Endothelial cell of umbilical vein (primary cell): ENCODE measurements at places on chromosomes 6 and 20.

GRCh38 chr6:137560184-137560563 is 66.0 kb upstream of the OLIG3 start:
- no peak for DNase-seq

GRCh38 chr6:81909162-81909561 is 156.7 kb upstream of the TENT5A start:
- no peak for DNase-seq

GRCh38 chr20:62558779-62559178 is 83.0 kb upstream of the GATA5 start:
- no peak for DNase-seq

GRCh38 chr6:163571730-163572129 is 157.2 kb downstream of the QKI start:
- DNase-seq: no peak

GRCh38 chr20:36499723-36500501 is 41.4 kb upstream of the MYL9 start:
- DNase-seq: no peak

- no peak for DNase-seq
These were observed 42.4 kb upstream of the DDR1 start for GRCh38 chr6:30841644-30842504.

- DNase-seq: no peak
These were observed 110.2 kb downstream of the HTR1B start for GRCh38 chr6:77353129-77353528.

DNA sequence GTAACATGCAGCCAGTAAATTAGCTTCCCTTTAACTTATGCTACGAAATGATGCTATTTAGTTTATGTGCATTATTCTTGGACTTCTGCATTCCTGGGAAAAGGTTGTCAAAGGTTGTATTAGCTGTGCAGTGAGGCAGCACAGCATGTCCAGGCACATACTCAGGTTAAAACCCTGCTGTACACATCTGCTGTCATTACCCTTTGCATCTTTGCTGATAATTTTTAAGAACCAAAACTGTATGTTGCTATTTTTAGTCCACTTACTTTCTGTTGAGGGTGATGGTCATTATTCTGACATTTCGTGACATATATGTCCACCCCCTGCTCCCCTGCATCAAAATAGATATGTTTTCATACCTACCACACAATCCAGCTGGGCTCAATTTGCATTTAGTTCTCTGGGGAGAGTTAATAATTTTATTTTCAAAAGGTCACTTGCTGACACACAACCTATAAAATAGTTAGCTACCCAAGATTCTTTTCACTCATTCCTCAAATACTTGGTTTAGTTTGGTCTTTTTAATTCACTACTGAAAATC is 142.5 kb upstream of the SPACA1 start:
- DNase-seq: no peak

GRCh38 chr20:48054051-48054450 is 268.8 kb upstream of the SULF2 start:
- no peak for DNase-seq

DNA sequence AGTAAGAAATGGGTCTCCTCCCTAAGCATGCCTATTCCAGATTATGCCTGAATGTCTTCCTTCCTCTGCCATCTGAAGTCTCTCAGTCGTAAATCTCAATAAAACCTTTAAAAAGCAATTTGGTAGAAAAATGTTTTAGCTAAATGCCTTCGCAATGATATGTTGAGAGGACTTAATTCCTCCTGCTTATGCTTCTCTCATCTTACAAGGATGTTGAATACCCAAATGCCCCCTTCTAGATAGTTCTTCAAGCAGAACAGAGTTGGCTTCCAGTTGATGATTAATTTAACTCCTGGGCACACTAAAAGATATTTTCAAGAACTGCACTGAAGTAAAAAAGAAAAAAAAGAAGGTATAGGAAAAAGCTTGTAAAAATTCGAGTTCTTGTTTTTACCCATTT is 275.0 kb upstream of the SPTLC3 start:
- DNase-seq: no peak

- DNase-seq: peak; percentile 81
These were observed 36.7 kb upstream of the MYLIP start for GRCh38 chr6:16092140-16092539.

- no peak for DNase-seq
These were observed 8.3 kb upstream of the NPEPL1 start for GRCh38 chr20:58684291-58684690.

DNA sequence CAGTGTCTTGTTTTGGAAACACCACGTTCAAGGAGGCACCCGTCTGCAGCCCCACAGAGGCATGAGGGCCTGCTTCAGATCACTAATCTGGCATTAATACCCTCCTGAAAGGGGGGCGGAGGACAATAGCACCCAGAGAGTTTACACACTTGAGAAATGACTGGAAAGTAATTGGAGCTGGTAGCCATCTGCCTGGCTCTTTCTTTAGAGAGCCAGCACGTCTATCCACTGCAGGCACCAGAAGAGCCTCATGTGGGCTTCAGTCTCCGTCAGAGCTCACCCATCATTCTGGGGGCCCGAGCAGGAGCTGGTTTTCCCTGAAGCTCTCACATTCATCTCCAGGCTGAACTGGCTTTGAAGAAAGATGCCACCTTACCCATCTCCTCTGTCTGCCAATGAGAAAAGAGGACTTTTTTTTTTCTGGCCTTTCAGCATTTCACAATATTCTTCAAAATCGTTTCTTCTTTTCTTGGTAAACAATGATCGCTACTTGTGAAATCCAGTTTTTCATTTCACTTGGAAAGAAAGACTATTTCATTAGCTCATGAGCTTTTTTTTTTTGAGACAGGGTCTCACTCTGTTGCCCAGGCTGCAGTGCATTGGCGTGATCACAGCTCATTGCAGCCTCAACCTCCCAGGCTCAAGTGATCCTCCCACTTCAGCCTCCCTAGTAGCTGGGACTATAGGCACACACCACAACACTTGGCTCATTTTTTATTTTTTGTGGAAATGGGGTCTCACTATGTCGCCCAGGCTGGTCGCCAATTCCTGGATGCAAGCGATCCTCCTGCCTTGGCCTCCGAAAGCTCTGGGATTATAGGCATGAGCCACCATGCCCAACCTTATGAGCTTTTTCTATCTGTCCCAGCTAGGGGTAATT is 124.7 kb upstream of the ZNF217 start:
- no peak for DNase-seq

DNA sequence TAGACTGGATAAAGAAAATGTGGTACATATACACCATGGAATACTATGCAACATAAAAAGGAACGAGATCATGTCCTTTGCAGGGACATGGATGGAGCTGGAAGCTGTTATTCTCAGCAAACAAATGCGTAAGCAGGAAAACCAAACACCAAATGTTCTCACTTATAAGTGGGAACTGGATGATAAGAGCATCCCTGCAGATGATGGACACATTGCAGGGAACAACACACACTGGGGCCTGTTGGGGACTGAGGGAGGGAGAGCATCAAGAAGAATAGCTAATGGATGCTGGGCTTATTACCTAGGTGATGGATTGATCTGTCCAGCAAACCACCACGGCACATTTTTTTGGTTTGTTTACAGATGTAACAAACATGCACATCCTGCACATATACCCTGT is 470.5 kb upstream of the CITED2 start:
- DNase-seq: no peak

GRCh38 chr6:5898563-5898962 is 108.2 kb downstream of the NRN1 start:
- DNase-seq: no peak

- no peak for DNase-seq
These were observed 49.3 kb downstream of the PCSK2 start for GRCh38 chr20:17276101-17276500.

GRCh38 chr6:154868143-154868594 is 126.9 kb upstream of the TIAM2 start:
- DNase-seq: peak; percentile 57

GRCh38 chr6:20800229-20800628 is 266.0 kb downstream of the CDKAL1 start:
- DNase-seq: no peak

GRCh38 chr6:156984178-156984738 is 207.1 kb downstream of the ARID1B start:
- DNase-seq: no peak

DNA sequence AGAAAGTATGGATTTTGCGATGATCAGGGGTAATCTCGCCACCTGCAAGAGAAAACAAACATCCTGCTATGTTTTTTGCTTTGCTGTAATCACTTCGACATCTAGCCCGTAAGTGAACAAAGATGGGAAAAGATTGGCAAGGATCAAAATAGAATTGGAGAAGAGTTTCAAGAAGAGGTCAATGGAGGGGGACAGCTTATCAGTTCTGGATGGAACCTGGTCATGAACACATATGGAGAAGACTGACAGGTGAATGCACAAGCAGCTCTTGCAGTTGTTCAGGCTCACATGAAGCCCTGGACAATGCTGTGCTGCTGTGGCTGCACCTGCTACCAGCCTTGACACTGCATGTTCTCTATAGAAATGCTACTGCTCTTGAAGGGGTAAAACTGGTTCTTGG is 222.1 kb downstream of the BCAS1 start:
- no peak for DNase-seq

DNA sequence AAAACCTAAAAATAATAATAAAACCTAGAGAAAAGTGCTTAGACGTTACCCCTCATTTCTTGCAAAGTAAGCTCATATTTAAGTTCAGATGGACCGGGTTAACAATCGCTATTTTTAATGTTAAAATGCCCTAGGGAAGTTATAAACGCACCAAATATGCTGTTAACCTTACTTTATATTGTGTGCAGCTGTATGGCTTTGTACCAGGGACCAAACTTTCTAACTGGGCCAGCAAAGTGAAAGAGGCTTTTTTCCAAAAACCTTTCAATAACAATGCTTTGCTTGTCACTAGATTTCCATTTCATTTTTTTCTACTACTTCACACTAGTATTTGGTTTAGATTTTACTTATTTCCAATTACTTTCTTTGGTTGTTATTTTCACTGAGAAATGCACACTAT is 248.5 kb downstream of the FOXC1 start:
- DNase-seq: no peak

GRCh38 chr6:154951345-154952200 is 43.5 kb upstream of the TIAM2 start:
- DNase-seq: no peak

DNA sequence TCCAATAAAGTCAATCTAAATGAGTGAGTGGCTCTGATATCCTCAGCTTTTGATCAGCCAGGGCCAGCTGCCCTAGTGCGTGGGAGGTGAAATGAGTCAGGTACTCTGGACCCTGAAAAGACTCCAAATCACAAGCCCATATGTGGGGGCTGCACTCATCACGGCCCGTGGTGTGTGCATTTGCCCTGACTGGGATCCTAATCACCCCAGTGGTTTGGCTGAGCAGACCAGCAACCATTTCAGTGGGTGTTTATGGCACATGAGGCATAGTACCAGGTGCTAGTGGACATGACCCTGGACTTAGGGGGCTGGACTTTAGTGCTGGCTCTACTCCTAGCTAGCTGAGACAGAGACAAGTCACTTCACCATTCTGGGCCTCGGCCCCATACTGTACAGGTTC is 39.4 kb downstream of the SCML4 start:
- no peak for DNase-seq

- no peak for DNase-seq
These were observed 8.2 kb upstream of the TAF8 start for GRCh38 chr6:42042108-42042507.

- DNase-seq: no peak
These were observed 105.9 kb downstream of the MYB start for GRCh38 chr6:135286962-135287538.

DNA sequence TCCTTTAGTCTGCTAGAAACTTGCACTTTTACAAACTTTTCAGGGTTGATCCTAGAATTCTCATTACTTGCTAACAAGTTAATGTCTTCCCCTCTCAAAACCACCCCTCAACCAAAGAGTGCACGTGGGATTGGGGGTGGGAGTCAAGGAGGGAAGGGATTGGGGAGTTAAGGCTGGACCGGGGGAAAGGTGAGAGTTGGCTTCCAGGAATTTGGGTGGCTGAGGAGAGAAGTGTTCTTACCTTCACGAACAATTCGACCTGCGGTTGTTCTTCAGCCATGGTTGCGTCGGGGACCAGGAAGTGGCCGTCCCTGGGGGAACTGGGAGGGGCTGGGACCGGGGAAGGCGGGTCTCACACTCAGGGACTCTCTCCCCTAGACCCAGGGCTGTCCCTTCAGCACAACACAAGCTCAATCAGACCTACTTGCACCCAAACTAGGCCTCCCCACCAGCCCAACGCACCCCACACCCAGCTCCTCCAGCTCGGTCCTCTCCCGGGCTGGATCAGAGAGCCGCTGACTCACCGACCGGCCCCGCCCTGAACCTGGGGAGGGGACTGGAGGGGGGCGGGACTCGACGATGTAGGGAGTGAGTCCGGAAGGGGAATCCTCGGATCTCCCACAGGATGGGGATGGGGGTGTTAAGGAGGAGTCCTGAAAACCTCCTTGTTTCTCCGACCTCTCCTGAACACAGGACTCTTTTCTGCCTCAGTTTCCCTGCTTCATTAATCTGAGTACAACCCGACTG is at the start of gene CLIC1:
CLIC1 (minus strand) TSS at position 510 of the 747 bp plus-strand sequence; CDS start at position 280, 230 bp downstream.
- DNase-seq: peak; percentile 82

DNA sequence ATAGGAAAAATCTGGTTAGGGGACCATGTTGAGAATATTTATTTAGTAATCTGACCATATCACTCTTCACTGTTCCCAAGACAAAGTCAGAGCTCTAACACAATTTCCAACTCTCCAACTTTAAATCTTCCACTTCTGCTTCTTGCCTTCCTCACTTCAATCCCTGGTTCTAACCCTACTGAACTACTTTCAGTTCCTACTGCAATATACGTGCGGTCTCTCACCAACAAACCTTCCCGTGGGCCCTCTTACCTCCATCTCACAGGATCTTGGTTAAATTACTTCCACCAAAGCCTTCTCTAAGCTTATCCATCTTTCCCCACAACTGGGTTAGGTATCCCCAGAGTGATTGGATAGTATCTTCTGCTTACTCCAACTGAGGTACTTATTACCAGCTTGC is 8.0 kb downstream of the EIF2S2 start:
- no peak for DNase-seq

DNA sequence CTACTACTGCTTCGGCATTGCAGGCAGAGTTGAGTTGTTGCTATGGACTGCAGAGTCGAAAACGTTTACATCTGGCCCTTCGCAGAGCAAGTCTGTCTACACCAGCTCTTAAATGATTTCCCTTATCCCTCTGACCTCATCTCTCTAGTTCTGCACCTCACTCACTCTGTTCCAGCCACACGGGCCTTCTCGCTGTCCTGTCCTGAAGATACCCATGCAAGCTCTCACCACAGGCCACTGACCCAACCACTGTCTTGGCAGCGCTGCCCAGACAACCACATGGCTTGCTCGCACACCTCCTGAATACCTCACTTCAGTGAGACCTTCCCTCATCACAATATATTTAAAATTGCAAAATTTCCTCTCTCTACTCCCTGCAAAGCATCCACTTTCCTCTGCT is 31.4 kb downstream of the B4GALT5 start:
- DNase-seq: no peak

DNA sequence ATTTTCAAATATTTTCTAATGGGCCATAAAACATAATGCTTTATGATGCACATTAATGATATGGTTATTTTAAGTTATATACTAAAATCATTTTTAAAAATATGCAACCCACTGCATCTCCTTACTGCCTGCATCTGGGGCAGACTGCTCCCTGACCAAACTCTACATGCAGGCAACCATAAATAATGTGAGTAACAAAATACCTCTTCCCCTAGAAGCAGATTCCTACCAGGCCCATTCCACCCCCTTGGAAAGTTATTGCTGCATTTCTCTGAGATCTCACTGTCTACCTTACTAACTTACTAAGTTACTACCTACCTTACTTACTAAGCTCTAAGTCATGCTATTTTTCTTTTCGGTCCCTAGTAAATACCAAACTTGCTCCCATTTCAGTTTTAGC is 71.8 kb downstream of the ATG5 start:
- no peak for DNase-seq
